ENCODE measurements at places on chromosomes 2 and 18. TPM values are rescaled to one million over a fixed set of nuclear protein-coding genes. Genes with fewer than 3 reads are reported as not detected.

EHD3 gene
- total RNA-seq: 31.9 TPM

ZNF512 gene
- 14.0 TPM for total RNA-seq

GPR17 gene
- 0.13 TPM for total RNA-seq

ERICH2 gene
- not detected for total RNA-seq

CDH19 gene
- total RNA-seq: 10.3 TPM

ANKRD30BL gene
- total RNA-seq: not detected

C18orf63 gene
- total RNA-seq: not detected

ATG9A gene
- 104 TPM for total RNA-seq

PDCD1 gene
- 7.6 TPM for total RNA-seq

CFAP221 gene
- 2.0 TPM for total RNA-seq

RUFY4 gene
- total RNA-seq: not detected

ACVR1 gene
- 20.3 TPM for total RNA-seq

GALNT3 gene
- total RNA-seq: 0.10 TPM

PAIP2B gene
- total RNA-seq: 39.8 TPM

TAF1B gene
- total RNA-seq: 9.7 TPM

ST8SIA3 gene
- not detected for total RNA-seq

TUBA4B gene
- total RNA-seq: not detected

PARD3B gene
- total RNA-seq: 6.5 TPM

C2orf15 gene
- total RNA-seq: 0.29 TPM
